ENCODE measurements at places on chromosomes 1 and 21.

DNA sequence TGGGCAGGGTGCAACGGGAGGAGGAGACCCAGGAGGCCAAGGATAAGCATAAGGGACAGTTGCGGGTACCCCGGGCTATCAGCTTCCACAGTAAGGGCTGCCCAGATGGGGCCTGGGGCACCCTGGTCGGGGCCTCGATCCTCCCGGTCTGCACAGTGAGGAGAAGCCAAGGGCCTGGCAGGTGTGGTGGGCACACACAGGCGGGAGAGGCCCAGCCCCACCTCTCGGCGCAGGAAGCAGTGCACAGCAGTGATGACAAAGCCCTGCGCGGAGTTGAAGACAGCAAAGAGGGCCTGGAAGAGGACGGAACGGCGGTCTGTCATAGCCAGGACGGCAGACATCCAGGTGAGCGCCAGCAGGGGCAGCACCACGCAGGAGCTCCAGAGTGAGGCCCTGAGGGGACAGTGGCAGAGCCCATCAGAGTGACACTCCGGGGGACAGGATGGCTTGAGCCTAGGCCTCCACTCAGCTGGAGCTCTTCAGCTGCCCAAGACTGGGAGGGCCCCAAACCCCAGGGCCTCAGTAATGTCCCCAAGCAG is 29.0 kb upstream of the COL16A1 start:
- DNase-seq, result no peak

- no peak for DNase-seq
Observed at GRCh38 chr21:42578761-42579415, 65.2 kb downstream of the SLC37A1 start.

- DNase-seq, result no peak
Observed at GRCh38 chr1:53249706-53250105, 11.4 kb upstream of the MAGOH start.

DNA sequence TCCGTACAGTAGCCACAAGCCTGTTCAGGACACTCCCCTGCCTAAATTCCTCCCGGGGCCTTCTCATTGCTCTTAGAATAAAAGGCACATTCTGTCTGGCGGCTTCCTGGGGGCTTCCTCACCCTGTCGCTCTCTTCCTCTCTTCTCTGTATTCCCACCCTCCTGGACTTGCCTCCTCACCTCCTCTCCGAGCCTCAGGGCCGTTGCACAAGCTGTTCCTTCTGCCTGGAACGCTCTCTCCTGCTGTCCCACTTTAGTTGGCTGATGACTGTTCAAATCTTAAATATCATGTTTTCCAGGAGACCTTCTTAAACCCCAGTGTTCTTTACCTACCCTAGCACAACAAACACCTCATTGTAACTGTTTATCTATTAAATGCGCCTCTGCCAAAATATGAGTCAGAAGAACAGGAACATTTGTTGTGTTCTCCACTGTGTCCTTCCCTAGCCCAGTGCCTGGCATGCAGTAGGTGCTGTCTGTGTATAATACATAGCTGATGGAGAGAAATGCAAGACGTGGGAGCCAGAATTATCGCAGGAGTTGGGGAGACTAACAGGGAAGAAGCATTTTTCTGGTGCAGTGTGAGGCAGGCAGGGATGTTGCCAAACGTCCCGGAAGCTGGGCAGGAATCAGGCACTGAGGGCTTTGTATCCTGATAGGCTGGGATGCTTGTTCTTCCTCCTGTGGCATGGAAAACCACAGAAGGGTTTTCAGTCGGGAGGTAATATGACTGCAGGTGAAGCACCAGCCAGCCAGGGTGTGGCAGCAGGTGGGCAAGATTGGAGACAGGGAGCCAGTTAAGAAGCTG is 24.1 kb upstream of the THRAP3 start:
- DNase-seq, result no peak

GRCh38 chr1:151839457-151840403 is at the start of gene C2CD4D:
Gene C2CD4D, minus strand, starts transcription at chr1:151839820. Its CDS starts 831 bp downstream, at chr1:151838989.
- no peak for DNase-seq

- no peak for DNase-seq
Observed at GRCh38 chr1:192986110-192986747, 72.9 kb downstream of the UCHL5 start.

All from cortex of kidney (tissue), 1 donor.